ENCODE measurements at places on chromosomes 4 and X.

DNA sequence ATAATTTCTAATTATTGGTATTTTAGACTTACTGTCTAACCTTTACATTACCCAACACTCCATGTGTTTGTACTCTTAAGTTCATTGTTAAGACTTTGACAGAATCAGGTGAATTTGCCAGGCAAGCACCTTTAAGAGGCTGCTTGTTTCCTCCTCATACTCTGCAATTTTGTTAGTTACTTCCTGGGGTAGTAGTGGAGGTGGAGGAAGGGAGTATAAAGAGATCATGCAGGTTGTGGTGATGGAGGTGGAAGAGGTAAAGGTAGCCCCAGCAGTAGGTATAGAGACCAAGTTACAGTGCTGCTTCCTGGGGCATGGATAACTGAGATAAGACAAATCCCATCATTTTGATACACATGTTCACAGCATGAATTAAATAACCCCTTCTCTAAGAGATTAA is 6.7 kb downstream of the WDR44 start:
- DNase-seq = no peak

- DNase-seq = no peak
Observed at GRCh38 chrX:48910926-48911411, 477 bp downstream of the SLC35A2 start.

GRCh38 chrX:29143356-29143755 is 556.1 kb downstream of the IL1RAPL1 start:
- DNase-seq = no peak

- no peak for DNase-seq
Observed at GRCh38 chrX:148523303-148524080, 23.1 kb downstream of the AFF2 start.

DNA sequence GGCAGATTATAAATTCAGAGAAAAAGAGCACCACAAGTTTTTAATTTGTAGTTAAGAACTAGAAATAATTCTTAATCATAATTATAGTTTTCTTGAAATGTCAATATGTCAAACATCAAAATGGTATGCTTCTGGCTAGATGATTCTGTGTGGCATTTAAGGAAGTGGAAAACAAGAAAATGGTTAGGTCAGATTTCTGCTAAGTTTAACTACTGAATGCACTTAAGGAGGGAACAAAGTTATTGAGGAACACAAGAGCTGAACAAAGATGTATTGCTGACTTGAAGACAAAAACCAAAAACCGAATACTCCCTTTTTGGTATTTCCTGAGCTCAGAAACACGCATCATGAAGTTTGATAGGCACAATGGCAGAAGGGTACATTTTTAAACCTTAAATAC is 58.7 kb upstream of the GPR34 start:
- DNase-seq = no peak

DNA sequence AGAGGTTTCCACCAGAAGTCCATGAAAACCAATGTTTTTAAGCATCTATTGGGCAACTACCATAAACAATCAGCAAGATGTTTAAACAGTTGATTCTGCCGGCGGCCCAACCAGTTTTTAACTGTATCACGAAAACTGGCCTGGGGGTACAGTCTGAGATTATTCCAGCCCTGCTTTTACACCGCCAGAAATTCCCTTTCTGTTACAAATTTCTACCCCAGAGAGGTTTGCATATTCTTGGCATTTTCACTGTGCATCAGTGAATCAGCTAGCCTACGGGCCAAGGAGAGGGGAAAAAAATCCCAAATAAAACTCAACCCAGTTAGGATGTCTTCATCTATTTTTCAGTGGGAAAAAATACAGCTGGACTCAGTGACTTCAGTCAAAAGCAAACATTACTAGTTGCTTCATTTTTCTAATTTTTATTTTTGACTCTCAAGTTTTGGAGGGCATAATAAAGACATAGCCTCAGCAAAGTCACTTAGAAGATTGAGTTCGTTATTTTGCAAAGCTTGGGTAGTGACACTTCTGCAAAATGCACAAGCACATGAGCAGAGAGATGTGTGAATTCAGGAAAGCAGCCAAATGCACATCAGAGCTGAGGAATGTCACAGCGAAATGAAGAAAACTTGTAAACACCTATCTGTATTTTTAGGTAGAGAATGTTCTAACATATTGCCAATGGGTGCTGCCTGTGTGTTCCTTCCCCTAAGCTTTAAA is 167.8 kb upstream of the GK2 start:
- DNase-seq = no peak

DNA sequence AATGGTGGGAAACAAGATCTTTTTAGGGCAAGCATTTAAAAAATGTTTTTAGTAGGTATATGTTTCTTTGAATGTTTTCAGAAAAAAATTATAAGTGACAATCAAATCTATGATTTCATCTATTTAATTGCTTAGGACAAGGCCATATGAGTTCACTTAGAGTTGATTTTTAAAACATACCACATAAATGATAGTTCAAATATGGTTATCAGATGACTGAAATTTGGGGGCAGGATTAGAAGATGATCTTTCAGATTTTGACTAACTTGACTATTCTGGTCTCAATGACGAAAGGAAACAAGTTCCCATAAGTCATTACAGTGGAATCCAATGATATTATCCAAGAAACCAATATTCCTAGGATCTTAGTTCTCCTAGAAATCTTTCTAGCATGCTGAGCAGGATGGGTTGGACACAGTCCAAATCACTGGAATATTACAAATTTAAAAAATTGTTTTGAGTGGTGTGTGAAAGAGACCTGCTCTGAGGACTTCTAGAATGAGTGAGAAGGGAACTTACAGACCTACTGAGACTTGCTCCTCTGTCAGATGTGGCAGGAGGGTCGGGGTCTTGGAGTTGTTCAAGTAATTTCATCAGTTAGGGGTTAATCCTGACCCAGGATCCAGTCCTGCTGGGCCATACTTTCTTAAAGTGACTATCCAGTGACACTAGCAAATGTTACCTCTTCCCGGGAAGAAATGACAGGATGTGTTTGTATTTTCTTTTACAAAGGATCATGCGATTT is 20.0 kb downstream of the RHOH start:
- no peak for DNase-seq

DNA sequence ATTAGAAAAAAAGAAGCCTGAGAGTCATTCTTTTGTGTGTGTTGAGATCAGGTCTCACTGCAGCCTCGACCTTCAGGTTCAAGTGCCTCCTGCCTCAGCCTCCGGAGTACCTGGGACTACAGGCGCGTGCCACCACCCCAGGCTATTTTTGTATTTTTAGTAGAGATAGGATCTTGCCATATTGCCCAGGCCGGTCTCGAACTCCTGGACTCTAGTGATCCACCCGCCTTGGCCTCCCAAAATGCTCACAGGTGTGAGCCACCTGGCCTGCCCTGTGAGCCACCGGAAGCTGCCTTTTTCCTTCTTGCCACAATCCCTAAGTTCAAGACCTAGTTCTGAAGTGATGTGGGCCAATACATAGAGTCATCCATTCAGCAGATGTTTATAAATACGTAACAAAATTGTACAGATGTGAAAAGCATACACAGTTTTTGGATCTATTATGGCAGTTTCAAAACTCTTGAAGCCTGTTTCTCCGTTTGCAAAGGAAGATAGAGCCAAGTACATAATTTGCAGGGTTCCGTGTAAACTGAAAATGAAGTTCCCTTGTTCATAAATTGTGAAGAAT is 536 bp upstream of the CTSO start:
- no peak for DNase-seq

DNA sequence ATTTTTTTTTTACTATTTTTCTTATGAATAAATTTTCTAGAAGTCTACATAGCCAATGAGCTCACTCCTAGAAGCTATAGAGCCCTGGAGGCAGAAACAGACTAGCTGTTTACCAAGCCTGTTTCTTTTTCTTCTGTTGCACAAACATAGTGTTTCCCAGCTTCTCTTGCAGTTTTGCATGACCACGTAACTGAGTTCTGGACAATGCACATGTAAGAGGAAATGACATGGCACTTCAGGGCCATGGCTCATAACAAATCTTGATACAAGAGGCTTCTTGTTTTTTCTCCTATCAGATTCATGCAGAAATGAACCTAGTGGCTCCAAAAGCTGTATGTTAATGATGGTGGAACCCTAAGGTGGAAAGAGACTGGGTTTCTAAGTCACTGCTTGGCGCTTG is 127.4 kb downstream of the ZNF330 start:
- no peak for DNase-seq

DNA sequence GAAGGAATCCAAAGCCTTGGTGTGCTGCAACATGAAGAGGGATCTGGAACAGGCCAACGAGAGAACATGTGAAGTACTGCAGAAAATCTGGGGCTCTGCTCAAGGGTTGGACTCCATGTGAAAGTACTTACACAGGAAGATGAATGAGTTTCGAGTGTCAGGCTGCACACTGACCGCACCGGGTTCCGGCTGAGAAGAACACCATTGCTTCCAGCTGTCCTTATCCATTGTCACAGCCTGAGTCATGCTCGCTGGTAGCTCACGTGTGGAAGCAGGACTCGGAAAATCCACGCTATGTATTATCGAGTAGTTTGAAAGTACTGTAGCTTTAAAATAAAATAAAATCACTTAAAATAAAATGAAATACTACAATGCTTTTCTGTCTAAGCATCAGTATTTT is 50.4 kb upstream of the TBL1X start:
- DNase-seq = no peak

DNA sequence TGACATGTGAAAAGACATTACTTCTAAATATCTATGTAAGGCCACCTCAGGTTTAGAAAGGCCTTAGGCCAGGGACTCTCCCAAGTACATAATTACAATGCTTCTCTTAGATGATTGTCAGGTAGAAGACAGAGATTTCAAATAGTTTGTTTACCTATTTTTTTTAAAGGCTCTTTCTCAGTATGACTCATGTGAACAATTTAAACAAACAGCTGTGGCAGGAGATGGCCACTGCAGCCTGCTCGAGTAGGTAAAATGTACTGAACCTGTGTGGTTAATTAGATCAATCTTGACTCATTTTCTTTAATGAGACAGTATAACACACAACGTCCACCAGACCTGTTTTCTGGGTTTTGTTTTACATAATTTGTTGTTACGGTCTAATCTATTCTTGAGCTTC is 50.2 kb downstream of the LEF1 start:
- no peak for DNase-seq

GRCh38 chr4:17962171-17962570 is 59.4 kb downstream of the LCORL start:
- DNase-seq = no peak

DNA sequence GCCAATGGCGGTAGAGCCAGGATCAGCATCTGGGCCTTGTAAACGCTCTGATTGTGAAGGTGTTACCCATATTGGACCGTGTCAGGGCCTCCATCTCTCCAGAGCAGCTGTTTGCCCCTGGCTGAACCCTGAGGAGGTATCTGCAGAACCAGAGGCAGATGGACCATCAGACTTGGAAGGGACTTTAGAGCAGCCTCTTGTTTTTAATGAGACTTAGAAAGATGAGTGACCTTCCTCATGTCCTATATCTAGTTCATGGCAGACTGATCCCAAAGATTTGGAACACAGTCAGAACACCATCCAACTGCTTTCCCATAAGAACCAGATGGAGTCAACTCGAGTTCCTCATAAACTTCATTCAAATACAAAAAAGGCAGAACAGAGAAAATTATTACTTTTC is 135.1 kb upstream of the MSX1 start:
- no peak for DNase-seq

DNA sequence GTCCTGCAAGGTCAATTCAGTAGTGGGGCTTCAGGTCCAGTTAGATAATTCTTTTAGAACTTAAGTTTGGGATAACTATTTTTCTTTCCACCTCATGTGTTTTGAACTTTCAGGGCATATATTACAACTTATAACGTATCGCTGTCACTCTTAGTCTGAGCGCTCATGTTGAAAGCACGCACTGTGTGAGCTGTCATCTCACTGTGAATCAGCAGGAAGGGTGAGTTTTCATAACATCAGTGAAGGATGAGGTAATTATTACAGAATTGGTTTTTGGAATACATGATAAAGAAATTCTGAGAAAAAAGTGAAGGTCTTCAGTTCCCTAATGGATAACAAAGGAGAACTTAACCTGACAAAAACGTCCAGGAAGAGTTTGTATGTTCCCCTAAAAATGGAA is 45.1 kb upstream of the SLC4A4 start:
- DNase-seq = no peak

GRCh38 chrX:17737710-17737985 is 355 bp downstream of the SCML1 start:
- no peak for DNase-seq

Data from activated CD4-positive, alpha-beta T cell treated with anti-CD3 and anti-CD28 coated beads, Interleukin-2, amount 50 U/mL, for 24 hours (primary cell).